ENCODE measurements at places on chromosomes 16 and 17.

DNA sequence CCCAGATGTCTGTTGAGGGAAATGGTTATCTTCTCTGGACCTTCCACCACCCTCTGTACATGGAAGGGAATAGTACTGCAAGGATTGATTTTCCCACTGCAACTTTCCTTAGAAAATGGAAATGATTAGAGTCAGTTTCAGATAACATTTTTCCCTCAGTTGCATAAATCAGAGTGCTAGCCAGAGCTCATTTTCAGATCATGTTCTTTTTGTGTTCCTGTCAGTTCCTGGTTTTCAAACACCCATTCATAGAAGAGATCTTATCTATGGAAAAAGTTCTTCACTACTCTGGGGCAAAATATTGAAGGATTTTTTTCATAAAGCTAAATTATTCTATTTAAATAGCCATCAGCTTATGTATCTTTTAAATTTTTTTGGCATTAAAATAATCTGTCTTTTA is 11.7 kb upstream of the COX10 start:
- DNase-seq: no peak

GRCh38 chr17:53273126-53273525 is 549.6 kb upstream of the KIF2B start:
- no peak for DNase-seq

DNA sequence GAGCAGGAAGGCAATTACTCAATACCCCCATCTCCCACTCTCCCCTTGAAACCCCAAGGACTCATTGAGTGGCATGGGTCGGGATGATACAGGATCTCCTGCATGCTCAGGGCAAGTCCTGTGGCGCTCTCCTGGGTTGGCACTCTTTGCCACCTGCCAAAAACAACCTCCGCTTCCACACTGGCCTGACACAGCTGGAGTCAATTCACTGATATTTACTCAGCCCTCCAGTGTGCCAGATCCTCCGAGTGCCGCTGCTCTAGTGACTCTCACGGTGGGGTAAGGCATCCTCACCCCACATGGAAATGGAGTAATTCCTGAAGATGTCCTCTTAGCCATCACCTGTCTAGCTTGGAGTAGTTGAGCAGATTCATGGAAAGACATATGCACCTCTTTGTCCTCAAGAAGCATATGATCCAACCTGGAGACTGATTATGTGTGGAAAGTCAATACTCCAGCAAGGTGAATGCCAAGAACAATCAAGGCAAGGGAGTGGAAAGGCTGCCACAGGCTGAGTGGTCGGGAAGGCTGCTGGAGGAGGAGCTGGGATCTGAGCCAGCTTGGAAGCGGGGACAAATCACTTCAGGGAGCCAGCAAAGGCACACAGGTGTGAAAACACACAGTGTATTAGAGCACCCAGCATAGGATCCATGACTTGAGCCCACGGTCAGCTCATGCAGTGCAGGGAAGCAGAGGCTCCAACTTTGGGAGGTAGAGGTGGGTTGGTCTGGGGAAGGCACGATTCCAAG is 12.6 kb upstream of the GOSR2 start:
- no peak for DNase-seq

GRCh38 chr17:40915199-40915661 is 22.2 kb downstream of the KRT23 start:
- DNase-seq: no peak

- no peak for DNase-seq
Observed at GRCh38 chr16:82924075-82924854, 297.5 kb downstream of the CDH13 start.

DNA sequence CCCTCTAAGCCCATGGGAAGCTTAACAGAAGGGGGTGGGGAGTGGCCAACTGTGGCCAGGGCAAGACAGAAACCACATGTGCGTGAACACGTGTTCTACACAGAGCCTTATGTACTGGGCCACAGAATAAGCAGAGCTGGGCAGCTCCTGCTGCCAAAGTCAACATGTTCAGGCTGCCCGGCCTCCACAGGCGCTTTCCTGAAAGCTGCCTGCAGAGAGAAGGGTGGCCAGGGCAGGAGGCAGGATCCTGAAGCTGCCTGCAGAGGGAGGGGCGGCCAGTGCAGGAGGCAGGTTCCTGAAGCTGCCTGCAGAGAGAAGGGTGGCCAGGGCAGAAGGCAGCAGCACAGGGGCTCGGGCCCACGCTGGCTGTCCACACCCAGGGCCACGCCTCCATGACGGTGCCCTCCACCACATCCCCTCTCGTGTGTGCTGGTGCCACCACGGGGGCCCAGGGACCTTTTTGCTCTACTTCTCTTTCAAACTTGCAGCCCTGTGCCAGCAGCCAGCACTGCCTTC is 79.5 kb downstream of the ANKRD11 start:
- no peak for DNase-seq

DNA sequence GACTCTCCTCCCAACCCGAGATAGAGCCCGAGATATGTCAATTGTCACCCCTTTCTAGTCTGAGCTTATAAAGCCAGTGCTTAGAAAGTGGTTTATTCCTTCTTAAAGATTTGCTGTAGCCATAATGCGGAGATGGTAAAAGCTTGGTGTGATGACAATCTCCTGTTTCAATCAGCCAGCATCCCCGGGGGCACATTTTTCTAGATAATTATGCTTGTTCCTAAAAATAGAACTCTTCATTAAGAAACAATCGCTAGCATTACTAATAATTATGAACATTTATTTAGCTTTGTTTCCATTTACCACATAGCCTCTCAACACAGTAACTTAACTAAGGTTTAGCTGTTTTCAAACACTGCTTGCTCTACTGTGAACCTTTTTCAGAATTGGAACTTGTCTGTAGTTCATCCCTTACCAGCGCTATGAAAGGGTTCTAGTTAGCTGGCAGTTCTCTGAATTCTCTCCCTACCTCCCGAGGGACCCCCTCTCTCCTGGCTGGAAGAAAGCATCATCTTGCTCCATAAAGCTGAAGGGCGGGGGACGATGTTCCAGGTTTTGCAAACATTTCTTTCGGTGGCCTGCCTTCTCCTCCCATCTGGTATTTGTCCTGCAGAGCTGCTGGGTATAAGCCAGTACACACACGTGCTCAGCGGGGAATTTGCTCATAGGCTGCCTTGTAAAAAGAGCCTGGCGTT is 922 bp upstream of the MRPL58 start:
- no peak for DNase-seq

DNA sequence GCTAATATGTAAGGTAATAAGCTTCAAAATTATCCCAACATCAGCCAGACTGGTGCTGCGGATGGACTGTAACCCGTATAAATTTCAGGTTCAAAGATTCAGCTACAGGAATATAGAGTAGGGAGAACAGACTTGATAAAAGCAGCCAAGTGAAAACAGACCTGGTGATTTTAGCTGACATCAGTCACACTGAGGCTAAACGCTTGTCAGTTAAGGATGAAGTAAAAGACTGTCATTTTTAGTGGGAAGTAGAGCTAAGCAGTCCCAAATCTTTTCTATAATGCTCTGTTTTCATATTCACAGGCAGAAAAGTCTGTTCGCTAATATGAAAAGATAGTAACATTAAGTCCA is 35.4 kb downstream of the CMTM4 start:
- DNase-seq: no peak

- no peak for DNase-seq
Observed at GRCh38 chr17:82103553-82104451, 5.8 kb upstream of the FASN start.

GRCh38 chr17:77306048-77306789 is 165.4 kb downstream of the SEC14L1 start:
- DNase-seq: no peak

DNA sequence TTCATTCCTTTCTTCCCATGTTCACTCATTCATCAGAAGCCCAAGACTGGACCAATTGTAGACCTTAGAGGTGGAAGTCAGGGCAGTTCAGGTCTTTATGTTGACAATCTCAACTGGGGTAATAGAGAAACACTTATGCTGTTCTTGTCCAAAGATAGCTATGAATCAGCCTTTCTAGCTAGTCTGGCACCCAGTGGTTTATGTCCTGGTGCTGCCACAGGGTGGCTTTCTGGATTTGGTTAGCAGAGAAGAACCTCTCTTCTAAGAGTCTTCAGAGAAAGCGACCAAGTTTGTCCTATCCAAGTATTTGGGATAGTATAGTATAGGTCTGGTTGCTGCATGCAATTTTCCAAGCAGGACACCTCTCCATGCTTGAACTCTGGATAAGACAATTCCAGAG is 83.3 kb downstream of the NOG start:
- no peak for DNase-seq

DNA sequence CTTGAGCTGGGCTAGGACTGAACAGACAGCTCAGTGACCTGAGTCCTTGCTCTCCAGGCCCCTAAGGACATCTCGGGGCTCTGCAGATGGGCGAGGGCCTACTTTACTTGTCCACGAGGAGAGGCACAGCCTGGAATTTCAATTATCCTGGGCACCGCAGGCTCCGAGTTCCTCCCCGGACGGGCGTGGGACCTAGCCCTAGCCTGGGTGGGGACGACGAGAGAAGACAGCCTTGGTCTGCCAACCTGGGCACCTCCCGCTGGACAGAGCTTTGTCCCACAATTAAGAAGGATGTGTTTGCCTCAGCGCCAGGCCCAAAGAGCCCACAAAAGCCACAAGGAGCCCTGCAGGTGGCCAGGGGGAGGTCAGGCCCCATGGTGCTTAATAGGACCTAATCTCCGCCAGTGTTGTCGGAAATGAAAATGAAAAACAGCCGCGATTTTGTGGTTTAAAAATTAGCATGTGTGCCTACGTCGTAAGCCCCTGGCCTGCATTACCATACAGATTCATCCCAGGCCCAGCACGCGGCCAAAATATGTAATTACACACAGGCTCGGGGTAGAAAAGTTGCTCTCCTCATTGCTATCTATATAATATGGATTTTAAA is 51.4 kb upstream of the LHX1 start:
- DNase-seq: no peak

GRCh38 chr16:86756882-86757703 is 178.7 kb downstream of the FOXL1 start:
- no peak for DNase-seq

- DNase-seq: no peak
Observed at GRCh38 chr16:50193594-50193993, 40.5 kb downstream of the TENT4B start.

DNA sequence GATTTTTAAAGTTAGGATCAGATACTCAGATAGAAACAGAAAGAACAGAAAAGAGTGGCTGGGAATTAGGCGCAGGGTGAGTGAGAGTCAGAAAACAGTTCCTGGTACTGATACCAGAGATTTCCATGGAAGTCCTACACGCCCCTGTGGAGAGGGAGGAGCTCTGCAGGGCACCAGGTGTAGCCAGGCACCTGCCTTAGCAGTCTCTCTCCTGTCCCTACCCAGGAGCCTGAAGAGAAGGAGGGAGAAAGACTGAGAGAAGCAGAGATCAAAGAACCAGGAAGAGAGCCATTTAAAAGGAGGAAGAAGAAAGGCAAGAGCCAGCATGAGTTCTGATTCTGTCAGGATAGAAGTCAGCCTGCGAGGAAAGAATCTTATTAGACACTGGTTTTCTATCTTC is 65.0 kb downstream of the CBLN1 start:
- no peak for DNase-seq

- DNase-seq: no peak
Observed at GRCh38 chr17:44134752-44135568, 6.8 kb upstream of the HROB start.

DNA sequence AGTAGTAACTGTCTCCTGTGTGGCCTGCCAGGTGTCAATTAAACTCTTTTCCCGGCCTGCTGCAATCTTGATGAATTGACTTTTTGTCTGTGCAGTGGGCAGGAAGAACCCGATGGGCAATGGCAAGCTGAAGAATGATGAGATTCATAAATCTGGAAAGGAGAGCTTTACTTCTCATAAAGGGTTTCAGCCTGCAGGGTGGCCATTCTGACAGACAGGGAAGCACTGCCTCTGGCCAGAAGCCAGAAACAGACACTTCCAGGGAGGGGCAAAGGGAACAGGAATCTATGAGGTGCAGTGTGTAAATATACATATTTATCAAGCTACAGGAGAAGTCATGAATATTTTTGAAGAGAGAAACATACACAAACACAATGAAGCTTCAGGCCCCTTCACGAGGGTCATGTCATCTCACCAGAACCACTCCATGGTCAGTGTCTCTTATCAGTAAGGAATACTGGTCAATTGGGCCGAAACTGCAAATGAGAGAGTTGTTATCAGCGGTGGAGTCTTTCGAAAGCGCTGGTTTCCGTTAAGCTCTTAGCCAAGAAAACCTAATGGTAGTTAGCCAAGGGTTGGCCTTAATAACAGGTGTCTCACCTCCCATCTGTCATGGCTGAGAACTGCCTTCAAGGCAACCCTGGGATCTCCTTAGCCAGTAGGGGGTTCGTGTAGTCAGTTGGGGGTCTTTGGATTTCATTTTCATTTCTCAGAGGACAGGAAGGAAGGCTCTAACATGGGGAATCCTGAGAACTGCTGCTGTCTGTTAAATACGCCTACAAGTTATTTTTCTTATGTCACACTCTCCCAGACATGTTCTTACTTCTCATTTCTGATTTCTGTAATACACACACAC is 1.2 kb upstream of the NARF start:
- DNase-seq: no peak

- no peak for DNase-seq
Observed at GRCh38 chr17:60151355-60151754, 1.6 kb downstream of the CA4 start.

- no peak for DNase-seq
Observed at GRCh38 chr17:61494325-61495160, 42.3 kb downstream of the TBX4 start.

- DNase-seq: no peak
Observed at GRCh38 chr16:74117798-74118197, 178.8 kb upstream of the PSMD7 start.

- no peak for DNase-seq
Observed at GRCh38 chr16:53065461-53066061, 10.8 kb downstream of the CHD9 start.

GRCh38 chr17:34243364-34244320 is 11.4 kb upstream of the CCL2 start:
- DNase-seq: no peak

DNA sequence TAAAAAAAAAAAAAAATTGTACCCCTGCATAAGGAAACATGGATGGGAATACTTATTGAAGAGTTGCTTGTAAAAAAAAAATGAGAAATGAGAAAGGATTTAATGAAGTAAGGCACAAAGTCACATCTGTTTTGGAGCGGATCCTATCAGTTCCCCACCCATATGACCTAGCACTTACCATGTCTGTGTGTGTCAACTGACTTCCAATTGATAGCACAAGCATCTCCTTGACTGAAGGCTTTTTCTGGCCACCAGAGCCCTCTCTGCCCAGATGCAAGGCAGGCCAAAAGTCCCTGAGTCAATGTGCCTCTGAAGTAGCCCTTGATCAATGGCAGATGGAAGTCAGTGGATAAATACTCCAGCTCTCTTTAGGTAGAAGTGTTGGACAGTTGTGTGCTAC is 13.4 kb upstream of the NLK start:
- DNase-seq: no peak

DNA sequence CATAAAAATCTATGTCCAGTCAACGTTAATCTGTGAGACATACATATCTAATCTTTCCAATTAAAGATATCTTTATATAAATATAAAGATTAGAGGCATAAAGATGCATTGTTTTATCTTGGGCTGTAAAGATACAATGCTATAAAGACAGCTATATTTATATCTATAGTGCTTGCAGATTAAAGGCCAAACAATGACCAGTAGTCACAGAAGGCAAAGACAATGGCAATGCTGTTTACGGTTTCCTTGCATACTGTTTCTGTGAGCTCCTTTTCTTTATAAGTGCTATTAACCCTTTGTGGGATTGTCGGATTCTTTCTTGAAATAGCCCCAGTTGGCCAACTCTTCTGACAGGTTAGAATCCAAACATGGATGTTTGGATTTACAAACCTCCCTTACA is 85.5 kb upstream of the SALL1 start:
- no peak for DNase-seq

GRCh38 chr17:42345396-42346073 is 42.7 kb downstream of the STAT3 start:
- DNase-seq: no peak

- no peak for DNase-seq
Observed at GRCh38 chr17:51132964-51133319, 12.3 kb upstream of the SPAG9 start.
